ENCODE measurements at places on chromosomes 4 and X.

GRCh38 chr4:3710451-3711182, 55.6 kb upstream of the ADRA2C start:
- no peak for DNase-seq

- DNase-seq, result no peak
Measured at GRCh38 chr4:137800861-137801260, 268.6 kb upstream of the PCDH18 start.

GRCh38 chr4:3727847-3728469, 38.2 kb upstream of the ADRA2C start:
- peak; percentile 7 for DNase-seq

GRCh38 chrX:70664726-70665125, 220.1 kb downstream of the DLG3 start:
- peak; percentile 24 for DNase-seq

DNA sequence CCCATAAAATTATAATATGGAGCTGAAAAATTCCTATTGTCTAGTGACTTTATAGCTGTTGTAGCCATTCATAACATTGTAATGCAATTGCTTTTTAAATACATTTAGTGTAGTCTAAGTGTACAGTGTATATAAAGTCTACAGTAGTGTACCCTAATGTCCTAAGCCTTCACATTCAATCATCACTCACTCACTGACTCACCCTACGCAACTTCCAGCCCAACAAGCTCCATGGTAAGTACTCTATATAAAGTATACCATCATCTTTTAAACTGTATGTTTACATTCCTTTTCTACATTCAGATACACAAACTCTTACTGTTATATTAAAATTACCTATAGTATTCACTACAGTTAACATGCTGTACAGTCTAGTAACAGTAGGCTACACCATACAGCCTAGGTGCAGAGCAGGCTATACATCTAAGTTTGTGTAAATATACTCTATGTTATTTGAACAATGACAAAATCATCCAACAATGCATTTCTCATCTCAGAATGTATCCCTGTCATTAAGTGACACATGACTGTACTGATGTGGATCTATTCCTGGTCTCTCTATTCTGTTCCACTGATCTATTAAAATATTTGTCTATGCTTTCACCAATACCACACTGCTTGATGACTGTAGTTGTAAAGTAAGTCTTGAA, 33.7 kb downstream of the CLOCK start:
- DNase-seq, result no peak

GRCh38 chr4:13329340-13329850, 154.7 kb downstream of the RAB28 start:
- DNase-seq, result no peak

Measured in NCI-H345 (cell line).